ENCODE measurements at places on chromosomes 2 and 18. TPM values are rescaled to one million over a fixed set of nuclear protein-coding genes. Genes with fewer than 3 reads are reported as not detected.
A peak's percentile ranks its signal among the peaks of the same experiment; 100 is the strongest.

The RGPD8 gene
- total RNA-seq, result 14.9 TPM

The MAPK4 gene
- total RNA-seq, result 0.55 TPM

The GRHL1 gene
- total RNA-seq, result 2.4 TPM

The TSPYL6 gene
- total RNA-seq, result not detected

The SLC5A7 gene
- 0.84 TPM for total RNA-seq

The FSHR gene
- total RNA-seq, result not detected

The ASB18 gene
- not detected for total RNA-seq

The IL36A gene
- total RNA-seq, result not detected

The L3MBTL4 gene
- total RNA-seq, result 10.1 TPM

The NT5C1B gene
- not detected for total RNA-seq

GRCh38 chr18:24369426-24369825, 28.2 kb downstream of the OSBPL1A start:
- DNase-seq, result no peak

DNA sequence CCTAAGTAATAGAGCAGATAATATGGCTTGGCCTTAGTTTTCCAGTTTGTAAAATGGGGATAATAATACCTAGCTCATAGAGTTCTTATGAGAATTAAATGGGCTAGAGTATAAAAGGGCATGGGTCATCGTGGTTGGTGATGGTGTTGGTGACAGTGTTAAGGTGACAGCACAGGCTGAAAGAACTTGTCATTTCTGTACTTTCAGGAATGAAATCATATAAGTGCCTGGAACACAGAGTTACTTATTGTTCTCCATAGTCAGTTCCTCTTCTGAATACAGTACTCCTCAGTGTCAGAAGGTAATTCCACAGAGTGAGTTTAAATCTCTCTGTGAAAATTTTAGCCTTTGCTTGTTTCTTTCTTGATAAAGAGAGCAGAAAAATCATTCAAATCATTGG, 42.4 kb downstream of the KIF5C start:
- no peak for DNase-seq

- DNase-seq, result no peak
Observed at GRCh38 chr2:188399159-188399558, 107.5 kb downstream of the GULP1 start.

DNA sequence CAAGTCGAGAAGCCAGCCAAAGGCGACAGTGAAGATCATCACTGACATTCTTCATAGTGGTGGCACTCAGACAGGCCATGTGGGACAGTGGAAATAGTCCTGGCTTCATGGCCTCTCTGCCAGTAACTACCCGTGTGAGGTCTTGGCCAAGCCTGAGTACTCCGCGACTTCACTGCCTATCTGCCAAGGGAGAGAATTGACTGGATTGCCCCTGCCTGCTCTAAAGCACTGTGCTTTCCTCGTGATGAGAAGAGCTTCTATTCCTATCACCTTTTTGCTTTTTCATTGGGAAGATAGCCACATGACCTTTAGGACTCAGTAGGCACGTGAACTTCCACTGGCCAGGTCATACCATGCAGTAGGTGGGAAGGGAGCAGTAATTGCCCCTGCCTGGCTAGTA, 239.3 kb downstream of the HAUS1 start:
- no peak for DNase-seq

DNA sequence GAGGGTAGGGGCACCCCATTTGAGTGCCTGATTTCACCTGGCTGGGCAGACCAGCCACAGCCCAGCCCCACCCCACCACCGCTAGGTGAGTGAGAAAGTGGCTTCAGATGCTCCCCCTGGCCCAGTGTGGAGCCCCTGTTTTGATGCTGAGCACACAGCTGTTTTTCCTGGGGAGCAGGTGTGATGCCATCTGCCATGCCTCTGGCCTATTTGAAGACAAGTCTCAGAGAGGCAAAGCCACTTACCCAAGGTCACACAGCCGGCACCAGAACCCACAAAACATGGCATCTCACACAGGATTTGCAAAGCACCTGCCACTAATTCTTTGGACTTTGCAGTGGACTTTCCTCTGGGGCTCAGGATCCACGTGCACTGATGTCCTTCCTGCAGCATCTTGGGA, 131.3 kb downstream of the INHBB start:
- DNase-seq, result no peak

DNA sequence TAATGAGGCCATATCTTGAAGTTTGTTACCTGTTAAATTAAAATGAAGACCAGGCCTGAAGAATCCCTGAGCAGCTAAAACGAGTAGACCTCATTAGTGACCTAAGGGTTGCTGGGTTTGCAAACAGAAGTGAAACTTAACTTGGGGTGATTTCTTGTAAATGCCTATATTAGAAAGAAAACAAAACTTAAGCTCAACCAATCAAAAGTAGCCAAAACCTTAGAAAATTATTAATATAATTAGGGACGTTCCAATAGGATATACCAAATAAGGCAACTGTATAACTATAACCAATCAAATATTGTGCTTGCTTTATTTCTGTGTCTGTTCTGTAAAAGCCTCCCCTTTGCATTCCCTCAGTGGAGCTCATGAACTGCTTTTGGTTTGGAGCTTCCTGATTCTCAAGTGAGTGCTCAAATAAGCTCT, 137.9 kb upstream of the VRK2 start:
- no peak for DNase-seq

- no peak for DNase-seq
Observed at GRCh38 chr18:3060667-3061580, 48.0 kb upstream of the LPIN2 start.

DNA sequence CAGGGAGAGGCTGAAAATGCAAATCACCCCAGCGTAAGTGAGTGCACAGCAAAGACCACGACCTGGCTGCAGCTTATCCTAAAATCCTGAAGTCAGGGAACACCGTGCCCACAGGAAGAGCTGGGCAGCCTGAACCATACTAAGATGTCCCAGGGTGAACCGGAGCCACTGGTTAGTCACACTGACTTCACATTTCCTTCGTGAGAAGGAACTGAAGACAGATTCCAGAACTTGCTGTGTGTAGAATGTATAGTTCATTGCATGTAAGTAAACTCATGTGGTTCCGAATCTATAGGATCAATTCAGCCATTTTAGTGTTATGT, 84.6 kb upstream of the NDUFV2 start:
- DNase-seq, result no peak

- DNase-seq, result no peak
Observed at GRCh38 chr2:213288913-213289700, 4.8 kb downstream of the SPAG16 start.

DNA sequence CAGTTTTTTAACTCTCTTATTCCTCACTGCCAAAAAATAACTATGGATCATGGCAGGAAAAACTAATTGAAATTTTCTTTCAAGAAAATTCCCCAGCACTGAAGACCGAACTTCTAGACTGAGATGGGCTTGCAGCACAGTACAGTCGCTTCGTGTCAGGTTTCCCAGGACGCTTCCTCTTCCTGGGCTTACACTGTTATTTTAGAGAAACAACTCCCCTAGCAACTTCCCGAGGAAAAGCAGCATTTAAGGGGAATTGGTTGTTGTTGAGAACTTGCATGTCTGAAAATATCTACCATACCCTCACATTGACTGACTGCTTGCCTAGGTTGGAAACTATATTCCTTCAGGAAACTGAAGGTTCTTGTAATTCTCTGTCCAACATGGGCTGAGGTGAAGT, 95.8 kb downstream of the NOL10 start:
- DNase-seq, result no peak

GRCh38 chr2:161972866-161973265, 101.1 kb downstream of the DPP4 start:
- DNase-seq, result no peak

DNA sequence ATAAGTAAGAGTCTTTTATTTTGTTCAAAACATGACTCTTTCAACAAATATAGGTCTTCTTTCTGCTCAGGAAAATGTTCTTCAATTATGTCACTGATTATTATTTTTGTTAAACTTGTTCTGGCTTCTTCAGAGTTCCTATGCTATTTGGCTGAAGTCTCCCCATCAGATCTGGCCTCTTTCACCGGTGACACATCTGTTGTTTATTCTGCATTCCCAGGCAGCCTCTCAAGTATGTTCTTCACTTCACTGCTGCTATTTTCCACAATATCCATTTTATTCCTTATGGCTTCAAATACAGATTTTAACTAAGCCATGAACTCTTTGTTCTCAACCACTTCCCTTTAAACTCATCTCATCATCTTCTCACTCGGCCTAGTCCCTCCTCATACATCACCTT, 45.7 kb downstream of the HDAC4 start:
- DNase-seq, result no peak

GRCh38 chr18:13216711-13217465, 1.7 kb upstream of the LDLRAD4 start:
- peak; percentile 31 for DNase-seq

GRCh38 chr18:2848247-2849246, 1.7 kb downstream of the EMILIN2 start:
- no peak for DNase-seq

- no peak for DNase-seq
Observed at GRCh38 chr2:52340171-52340570, 1308.2 kb upstream of the NRXN1 start.

- DNase-seq, result no peak
Observed at GRCh38 chr18:66043009-66043408, 292.2 kb downstream of the CDH7 start.

DNA sequence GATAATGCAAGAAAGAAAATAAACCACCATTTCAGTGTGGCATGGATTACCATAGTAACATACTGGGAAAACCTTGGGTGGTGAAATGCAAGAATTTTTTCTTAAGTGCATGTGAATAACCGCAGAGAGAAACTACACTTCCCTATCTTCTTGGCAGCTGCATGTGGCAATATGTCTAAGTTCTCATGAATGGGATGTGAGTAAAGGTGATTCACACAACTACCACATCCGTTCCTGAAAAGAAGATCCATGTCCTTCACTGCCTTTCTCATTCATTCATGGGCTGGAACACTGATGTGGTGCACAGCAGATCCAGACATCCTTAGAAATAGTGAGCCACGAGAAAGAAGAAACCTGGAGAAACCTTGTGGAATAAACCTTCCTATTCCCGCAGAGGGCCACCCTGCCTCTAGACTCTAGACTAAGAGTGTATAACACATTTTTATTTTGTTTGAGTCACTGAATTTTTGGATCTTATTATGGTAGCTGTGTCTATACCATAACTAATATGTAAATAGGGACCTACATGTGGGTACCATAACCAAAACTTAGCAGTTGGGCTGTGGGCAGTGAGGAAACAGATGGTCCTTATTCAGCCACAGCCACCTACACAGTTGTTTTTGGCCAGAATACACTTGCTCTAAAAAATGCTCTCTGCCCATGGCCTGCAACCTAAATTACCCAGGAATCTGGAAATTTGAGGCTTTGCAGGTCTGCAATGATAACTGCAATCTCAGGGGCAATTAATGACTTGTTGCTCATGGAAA, 573.3 kb downstream of the LRP1B start:
- no peak for DNase-seq

- DNase-seq, result no peak
Observed at GRCh38 chr2:215847056-215847455, 166.3 kb downstream of the MREG start.

- no peak for DNase-seq
Observed at GRCh38 chr2:157261199-157261782, 3.8 kb downstream of the GALNT5 start.

DNA sequence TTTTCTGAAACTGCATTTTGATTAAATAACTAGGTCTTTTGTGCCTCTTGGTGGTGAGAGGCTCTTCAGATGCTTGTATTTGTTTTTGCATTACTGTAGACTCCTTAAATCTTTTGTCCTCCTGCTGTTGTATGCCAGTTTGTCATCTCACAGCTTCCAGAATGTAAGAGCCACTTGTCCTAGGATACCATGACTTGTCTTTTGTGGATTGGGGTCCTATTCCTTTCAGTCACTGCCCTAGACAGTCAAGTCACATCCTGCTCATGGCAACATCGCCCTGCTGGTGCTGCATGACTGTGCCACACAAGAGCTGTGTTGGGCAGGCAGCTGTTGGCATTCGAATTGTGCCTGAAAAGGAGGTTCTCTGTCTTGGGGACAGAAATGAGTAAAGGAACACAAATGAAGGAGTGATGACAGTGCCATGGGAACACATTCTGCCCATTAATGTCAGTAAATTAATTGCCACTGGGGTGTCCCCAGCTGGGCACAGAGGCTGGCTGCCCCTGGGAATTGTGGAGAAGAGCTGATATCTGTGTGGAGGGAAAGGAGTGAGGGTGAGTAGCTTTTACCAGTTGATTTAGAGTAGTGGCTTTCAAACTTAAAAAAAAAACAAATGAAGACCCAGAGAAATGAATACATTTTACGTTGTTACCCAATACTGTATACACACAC, 140.3 kb downstream of the ARL6IP6 start:
- no peak for DNase-seq

DNA sequence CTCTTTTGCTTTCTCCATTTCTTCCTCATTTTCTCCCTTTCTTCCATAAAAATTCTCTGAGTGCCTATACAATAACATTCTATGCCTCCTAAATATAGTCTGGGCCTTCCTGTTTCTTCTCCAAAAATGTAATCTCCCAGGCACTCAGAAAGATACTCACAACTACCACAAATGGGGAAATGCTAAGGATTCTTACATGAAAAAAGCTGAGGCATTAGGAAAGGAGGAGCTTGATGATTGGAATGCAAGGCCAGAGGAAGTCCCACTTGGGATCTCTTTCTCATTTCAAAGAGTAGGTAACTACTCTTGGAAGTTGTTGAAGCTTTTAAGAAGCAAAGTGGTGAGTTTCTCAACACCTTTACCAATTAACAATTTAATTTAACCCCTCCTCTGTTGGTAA, 3.4 kb downstream of the VSNL1 start:
- DNase-seq, result no peak

DNA sequence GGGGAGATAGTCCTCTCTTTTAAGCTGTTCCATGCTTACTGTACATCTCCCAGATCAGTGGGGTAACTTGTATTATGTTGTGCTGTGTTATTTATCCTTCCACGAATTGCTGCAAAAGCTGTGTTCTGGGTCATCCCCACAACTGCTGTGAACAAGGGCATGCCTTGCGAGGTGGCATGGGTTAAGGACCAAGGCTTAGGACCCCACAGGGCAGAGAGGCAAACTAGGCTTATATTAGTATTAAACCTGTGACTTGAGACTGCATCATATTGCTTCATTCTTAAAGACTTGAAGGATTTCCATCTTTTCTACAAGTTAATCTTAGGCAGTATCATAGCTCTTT, 19.9 kb downstream of the RND3 start:
- no peak for DNase-seq

DNA sequence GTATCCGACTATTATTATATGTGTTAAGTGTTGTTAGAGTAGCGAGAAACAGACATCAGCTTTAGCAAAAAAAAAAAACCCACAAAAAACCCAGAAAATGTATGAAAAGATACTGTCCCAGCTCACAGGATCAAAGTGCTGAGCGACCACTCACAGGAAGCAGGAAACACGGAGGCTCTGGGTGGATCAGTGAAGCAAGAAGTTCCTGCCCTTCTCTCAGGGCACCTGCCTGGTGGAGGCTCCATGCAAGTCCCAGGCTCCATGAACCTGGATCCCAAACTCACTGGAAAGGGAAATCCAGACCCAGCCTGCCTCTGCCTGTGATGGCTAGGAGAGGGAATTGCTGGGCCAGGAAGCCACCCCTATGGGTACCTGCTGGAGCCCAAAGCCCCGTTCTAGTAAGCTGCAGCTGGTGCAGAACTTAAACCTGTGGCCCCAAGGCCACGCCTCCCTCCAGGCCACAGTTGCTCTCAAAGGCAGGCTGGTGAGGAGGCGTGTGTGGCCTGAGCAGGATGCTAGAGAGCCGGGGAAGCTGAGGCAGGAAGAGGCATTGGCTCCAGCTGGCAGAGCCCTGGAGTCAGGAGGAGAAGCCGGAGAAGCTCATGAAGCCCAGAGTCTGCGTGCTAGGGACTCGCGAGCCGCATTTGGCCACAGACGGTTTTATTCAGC, 63.5 kb upstream of the TAF1B start:
- DNase-seq, result no peak

- DNase-seq, result no peak
Observed at GRCh38 chr2:32212295-32212694, 46.6 kb downstream of the SLC30A6 start.

- peak; percentile 98 for DNase-seq
Observed at GRCh38 chr18:12948050-12948804, 416 bp downstream of the SEH1L start.
